ENCODE measurements at places on chromosomes 3 and 15.
A peak's percentile ranks its signal among the peaks of the same experiment; 100 is the strongest.

DNA sequence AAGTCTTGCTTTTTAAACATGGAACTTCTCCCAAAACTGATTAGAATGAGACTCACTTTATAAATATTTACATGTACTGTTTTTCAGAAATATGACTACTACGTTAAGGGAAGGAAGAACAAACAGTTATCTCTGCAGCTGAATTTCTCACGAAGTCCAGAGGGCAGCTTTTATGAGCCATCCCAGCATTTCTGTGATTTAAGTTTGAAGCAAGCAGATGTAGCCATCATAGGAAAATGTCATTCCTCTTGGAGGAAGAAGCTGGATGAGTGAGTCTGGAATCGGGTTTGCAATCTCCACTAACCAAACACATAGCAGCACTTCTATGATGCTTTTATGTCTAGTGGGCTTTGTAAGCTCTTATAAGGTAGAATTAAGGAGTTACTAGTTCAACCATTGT is 53.7 kb downstream of the SCN11A start:
- no peak for DNase-seq

DNA sequence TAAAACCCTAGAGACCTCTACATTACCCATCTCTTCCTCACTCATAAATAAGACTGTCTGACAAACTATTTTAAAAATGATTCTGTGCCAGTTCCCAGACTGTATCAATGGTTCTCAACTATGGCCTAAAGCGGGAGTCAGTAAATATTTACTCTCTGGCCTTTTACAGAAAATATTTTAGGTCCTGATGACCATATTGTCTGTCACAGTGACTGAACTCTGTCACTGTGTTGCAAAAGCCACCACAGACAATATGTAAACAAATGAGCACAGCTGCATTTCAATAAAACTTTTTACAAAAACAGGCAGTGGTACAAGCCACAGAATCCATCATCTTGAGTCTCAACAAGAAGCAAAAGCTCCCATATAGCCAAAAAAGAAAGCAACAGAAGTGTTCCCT is 45.4 kb downstream of the PLOD2 start:
- no peak for DNase-seq

- DNase-seq = no peak
These were observed 36.3 kb downstream of the CDC25A start for GRCh38 chr3:48151807-48152427.

GRCh38 chr3:194494951-194495374 is 8.2 kb upstream of the ATP13A3 start:
- DNase-seq = no peak

DNA sequence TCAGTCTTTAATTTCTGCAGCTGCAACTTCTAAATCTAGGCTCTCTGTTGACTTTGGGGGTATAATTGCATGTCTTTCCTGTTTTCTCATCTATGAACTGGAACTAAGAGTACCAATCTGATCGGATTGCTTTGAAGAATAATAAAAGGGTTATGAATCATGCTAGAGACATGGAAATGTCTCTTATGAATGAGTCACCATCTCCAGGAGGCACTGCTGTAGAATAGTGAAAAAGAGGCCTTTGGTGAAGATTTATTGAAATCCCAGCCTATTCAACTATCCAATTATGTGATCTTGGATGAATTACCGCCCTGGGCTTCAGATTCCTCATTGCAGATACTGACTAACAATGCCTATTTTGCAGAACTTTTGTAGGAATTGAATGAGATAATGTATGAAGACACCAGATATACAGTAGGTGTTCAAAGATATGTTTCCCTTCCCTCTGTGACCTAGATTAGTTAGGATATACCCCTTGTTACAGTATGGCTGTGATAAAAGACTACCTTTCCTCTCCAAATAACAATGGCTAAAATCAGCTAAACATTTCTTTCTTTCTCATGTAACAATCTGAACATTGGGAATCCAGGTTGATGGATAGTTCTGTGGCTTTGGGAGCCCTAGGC is 11.5 kb upstream of the CMTM8 start:
- DNase-seq = no peak

GRCh38 chr3:182485301-182485700 is 308.0 kb upstream of the ATP11B start:
- DNase-seq = no peak

- no peak for DNase-seq
These were observed 20.3 kb downstream of the PDZRN3 start for GRCh38 chr3:73604451-73604850.

DNA sequence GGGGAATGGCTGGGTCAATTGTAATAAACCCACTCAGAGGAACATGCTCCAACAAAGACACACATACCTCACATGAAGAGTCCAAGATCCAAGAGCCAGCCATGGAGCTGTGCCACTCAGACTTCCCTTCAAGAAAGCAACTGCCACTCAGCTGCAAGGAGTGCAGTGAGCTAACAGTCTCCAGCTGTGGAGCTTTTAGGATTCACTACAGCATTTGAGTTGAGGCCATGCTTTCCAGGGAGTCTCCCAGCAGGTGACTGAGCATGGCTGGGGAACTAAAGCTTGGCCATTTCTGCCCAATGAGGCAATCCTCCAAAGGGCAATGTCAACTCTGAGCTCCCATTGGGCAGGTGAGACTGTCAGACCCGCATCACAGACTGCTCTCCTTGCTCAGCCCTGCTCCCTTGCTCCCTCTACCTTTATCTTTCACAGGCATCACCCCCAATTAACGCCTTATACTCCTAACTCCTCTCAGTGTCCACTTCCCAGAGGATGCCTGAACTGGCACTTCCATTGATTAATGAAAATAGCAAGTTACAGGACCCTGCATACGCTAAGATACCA is 165.3 kb upstream of the CTNNB1 start:
- no peak for DNase-seq

GRCh38 chr3:13594991-13595421 is 46.1 kb downstream of the FBLN2 start:
- DNase-seq = peak; percentile 54

Data from osteoblast (primary cell).